ENCODE measurements at places on chromosomes 7 and 10.

DNA sequence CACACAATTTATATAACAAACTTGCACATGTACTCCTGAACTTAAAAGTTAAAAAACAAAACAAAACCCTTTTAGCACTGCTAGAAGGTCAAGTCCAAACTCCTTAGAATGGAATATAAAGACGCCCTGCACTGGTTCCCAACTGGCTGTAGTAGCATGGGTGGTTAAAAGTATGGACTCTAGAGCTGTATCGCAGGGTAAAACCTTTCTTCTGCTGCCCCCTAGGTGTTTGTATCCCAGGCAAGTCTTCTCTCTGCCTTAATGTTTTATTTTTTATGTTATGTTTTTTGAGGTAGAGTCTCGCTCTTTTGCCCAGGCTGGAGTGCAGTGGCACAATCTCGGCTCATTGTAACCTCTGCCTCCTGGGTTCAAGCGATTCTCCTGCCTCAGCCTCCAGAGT lies 35.2 kb downstream of the LSMEM1 start:
- no peak for DNase-seq

- DNase-seq: no peak
Observed at GRCh38 chr7:71343039-71343438, 211.1 kb downstream of the GALNT17 start.

GRCh38 chr10:45640941-45641340 lies 31.6 kb downstream of the ZFAND4 start:
- DNase-seq: no peak

GRCh38 chr10:74293686-74294371 lies 142.8 kb downstream of the ADK start:
- DNase-seq: no peak

DNA sequence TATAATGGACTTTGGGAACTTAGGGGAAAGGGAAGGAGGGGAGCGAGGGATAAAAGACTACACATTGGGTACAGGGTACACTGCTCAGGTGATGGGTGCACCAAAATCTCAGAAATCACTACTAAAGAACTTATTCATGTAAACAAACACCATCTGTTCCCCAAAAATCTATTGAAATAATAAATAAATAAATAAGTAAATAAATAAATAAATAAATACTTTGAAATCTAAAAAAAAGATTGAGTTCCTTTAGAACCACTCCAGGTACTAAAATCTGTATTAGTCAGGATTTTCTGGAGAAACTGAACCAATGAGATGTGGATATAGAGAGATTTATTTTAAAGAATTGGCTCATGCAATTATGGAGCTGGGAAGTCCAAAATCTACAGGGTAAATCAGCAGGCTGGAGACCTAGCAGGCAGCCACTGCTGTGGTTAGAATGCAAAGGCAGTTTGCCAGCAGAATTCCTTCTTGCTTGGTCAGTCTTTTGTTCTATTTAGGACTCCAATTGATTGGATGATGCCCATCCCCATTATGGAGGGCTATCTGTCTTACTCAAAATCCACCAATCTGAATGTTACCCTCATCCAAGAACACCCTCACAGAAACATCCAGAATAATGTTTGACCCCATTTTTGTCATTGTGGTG lies 8.9 kb downstream of the IGFBP1 start:
- DNase-seq: no peak

GRCh38 chr7:69510114-69510513 lies 88.2 kb upstream of the AUTS2 start:
- DNase-seq: no peak

DNA sequence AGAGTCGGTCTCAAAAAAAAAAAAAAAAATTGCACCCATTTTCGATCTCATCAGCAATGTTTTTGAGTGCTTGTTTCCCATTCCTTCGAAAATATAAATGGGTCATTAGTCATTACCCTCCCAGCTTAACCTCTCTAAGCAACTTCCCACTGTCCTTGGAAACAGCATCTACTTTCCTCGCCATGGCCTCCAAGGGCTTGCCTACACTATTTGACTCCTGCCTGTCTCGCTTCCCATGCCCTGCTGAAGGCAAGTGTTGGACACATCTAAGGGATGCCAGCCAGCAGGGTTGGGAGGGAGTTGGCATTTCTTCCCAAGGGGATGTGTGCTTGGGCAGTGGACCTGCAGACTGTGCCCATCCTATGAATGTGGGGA lies 12.7 kb upstream of the RHBDD2 start:
- no peak for DNase-seq
